ENCODE measurements at places on chromosomes 6 and 20.

DNA sequence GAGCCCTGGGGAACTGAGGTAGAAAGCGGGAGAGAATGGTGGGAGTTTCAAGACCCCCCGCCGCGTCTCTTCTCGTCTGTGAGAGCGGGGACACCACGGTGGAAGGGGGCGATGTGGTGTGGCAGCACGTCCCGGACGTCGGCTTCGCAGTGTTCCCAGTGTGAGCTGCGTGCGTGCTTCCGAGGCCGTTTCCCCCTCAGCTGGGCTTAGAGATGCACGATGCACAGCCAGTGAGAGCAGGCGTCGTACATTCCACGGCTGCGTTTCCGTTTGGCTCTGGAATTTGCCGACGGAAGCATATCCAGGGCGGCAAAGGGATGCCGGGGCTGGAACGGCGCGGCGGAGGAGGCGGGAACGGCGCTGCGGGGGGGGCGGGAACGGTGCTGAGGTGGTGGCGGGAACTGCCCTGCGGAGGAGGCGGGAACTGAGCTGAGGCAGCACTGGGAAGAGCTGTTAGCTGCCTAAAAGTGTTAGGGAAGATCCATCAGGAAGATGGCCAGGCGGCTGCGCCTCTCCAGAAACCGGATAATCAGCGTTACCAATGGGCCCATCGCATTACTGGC lies 37.7 kb downstream of the KIF25 start:
- DNase-seq, result peak; percentile 72

- DNase-seq, result no peak
Measured at GRCh38 chr6:146884728-146885127, 286.0 kb downstream of the ADGB start.

DNA sequence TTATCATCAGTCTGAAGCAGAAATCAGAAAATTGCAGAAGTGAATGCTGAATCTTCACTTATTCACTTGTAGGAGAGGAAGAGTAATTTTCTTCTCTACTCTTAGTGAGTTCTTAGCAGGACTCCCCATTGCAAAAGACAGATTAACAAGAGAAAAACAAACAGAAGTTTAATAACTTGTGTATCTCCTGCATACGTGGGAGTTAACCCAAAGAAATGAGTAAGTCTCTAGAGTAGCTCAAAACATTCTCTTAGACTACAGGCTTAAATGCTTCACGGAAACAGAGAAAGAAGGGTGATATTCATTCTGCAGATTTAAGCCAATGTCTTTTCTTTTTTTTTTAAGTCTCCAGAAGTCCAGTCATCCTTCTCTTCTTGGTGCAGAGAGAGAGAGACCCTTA lies 97.9 kb upstream of the TMEM181 start:
- DNase-seq, result no peak

DNA sequence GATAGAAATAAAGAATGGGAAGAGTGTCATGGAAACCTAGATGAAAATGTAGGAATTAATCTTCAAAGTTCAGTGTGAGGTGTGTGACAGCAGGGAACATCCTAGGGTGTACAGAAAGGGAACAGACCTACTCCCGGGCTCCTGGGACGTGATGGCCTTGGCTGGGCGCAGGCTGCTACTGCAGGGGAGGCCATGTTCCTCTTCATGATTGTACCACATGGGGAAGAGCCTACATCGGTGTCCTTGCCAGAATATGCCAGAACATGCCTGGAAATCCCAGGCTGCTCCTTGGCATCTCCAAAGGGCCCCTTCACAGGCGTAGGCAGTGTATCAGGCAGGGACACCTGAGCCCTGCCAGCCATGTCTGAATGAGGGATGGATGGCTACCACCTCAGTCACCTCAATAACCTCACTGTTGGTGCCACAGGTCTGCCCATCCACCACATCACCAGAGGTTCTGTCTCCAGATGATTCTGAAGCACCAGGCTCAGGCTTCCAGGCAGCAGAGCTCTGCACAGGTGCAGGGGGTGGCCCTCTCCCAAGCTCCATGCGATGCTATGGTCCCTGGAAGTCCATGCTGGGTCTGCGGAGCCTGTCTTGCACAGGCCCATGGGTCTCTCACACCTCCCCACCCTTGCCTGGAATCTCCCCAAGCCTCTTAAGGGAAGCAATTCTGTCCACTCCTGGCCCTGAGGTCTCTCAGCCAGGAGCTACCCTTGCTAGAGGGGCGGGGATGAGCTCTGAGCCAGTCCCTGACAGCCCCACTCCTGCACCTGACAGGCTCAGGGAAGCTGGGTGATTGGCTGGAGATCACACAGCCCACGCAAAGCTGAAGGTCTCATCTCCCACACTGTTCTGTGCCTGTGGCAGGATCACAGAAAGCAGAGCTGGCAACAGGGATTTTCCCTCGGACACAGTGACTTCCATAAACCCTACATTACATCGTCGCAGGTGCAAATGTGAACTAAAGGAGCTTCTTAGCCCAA lies 20.2 kb downstream of the RAMACL start:
- DNase-seq, result no peak

GRCh38 chr6:99011151-99011550 lies 63.4 kb upstream of the FBXL4 start:
- no peak for DNase-seq

GRCh38 chr6:135173242-135173988 lies 7.7 kb upstream of the MYB start:
- DNase-seq, result no peak

DNA sequence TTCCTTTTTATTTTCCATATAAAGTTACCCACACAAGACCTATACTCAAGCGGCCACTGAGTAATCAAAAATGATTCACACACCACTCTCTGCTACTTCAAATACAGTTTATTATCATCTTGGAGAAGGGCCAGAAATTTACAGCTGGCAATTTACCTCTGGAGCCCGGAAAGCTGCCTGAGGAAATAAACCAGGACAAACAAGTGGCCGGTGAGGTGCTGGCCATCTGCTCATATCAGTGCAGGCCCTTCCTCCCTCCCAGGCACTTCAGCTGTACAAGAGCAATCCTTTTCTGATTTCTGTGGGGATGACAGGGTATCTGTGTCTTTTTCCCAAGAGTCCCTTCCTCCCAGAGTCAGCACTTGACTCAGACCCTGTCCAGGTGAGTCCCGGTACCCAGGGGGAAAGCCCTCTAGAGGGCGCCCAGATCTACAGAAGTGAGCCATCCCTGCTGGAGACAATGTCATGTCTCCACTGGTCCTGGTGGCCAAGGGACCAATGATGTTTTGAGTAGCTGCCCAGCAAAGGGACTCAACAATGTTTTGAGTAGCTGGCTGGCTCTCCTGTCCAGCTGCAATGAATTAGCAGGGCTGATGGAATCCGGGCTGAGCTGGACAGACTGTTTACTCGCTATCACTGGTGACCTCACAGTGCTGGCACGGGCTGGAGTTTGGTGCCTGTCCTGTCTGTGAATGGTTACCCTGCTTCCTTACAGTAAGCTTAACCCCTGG lies 23.6 kb downstream of the LRP11 start:
- DNase-seq, result peak; percentile 93

DNA sequence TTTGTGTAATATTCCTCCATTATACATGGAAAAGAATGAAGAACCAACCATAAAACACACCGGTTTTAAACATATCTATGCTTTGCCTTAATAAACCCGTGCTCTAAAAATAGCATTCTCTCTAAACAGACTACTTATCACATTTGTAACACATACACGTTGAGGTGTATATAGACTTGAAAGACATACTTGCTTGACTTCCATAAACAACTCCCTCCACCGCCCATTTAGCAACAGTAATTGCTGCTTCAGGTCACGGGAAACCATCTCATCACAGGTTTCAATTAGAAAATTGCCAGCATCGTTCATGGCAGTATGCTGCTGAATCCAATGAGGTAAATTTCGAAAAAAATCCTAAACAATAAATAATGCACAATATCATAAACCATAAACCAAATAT lies 174.0 kb downstream of the SYNE1 start:
- no peak for DNase-seq

- DNase-seq, result no peak
Measured at GRCh38 chr6:3962291-3963280, 113.4 kb downstream of the FAM50B start.

DNA sequence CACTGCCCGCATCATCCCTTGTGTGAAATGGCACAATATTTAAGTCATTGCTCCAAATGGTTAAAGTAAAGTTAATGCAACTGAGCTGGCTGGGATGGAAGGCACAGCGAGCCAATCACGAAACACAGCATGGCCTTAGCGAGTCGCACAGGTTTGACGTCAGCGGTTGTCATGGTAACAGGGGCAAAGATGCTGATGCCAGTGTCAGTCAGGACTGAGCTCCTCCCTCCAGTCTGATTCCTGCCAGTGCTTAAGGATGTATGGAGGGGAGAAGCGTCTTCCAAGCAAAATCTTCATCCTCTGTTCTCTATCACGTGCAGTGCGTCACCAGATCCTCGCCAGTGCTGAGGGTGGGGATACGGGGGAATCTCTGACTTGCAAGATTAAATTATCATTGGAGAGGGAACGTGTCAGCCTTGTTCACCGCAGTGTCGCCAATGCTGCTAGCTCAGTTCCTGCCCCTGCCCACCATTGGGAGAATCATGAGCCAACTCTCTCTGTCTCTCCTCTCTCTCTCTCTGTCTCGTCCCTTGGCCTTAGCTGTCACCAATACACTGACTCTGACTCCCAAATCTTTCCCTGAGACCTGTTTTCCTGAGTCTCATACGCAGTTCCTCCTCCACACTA lies 24.5 kb downstream of the TSPYL4 start:
- peak; percentile 89 for DNase-seq

GRCh38 chr6:160118620-160119229 lies 2.9 kb upstream of the SLC22A1 start:
- DNase-seq, result no peak

GRCh38 chr6:5085648-5086293 lies 630 bp downstream of the PPP1R3G start:
- peak; percentile 50 for DNase-seq

DNA sequence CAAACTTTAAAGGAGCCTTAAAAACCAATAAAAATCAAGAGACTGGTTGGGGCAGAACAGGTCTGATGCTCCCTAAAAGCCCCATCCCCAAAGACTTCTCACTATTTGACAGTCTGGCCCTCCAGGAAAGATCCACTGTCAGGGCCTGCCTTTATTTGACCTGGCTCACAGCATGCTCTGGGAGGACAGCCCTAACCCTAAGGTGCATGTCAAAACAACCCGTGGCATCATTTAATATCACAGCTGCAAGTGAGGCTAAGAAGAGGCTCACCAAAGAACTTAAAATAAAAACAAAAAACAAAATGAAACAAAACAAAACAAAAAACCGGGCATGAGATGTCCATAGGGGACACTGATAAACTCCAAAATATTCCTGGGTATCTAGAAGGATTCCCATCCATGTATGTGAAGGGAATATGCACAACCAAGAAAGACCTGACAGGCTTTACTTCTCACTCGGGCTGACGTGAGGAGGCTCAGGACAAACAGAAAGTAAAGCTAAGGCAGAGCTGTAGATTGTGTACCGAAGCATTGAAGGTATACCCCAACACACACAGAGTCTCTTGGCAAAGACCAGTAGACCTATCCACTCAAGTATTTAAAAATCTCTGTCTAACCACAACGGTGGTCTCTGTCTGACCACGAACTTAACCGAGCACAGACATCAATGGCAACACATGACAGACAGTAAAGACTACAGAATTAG lies 57.3 kb downstream of the AHI1 start:
- DNase-seq, result no peak

DNA sequence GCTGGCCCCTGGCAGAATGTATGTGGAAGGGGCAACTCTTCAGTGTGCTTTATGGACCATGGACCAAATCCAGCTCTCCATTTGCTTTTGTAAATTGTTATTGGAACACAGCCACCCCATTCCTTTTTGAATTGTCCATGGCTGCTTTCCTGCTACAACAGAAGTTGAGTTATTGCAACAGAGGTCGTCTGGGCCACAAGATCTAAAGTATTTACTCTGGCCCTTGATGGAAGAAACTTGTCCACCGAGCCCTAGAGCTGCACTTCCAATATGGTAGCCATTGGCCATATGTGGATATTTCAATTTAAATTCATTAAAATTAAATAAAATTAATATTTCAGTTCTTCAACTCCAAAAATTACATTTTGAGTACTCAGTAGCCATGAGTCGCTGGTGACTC lies 543.5 kb downstream of the PTPRT start:
- no peak for DNase-seq

DNA sequence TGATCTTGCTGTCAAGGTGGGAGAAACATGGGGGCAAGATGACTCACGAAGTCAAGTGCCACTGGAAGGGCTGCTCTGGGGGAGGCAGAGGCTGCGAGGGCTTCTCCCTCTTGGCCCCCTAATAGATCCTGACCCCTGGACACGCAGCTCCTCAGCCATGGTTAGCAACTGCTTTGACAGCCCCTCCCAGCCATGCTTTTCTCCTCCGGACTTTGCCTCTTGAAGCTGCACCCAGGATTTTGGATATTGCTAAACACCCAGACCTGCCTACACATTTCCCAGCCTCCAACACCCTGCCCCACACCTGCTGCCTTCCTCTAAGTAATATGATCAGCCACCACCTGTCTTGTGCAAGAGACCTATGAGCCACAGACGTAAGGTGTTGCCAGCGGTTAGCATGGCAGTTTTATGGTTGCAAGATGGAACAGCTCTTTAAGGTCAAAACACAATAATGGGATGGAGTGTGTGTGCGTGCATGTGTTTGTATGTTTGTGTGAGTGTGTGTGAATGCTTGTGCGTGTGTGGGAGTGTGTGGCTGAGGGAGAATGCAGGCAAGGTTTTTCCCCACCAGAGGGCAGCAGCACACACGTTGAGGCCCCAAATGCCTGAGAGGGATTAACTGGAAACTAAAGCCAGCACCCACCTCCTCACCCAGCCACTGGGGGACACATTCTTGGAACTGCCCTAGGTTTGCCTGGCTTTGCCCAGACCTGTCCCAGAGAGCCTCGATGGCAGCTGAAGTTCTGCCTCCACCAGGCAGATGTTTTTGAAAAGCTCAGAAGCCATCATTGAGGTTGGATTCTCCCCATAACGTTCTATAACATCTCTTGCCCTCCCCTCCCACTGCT lies 2.5 kb downstream of the IP6K3 start:
- DNase-seq, result peak; percentile 59

DNA sequence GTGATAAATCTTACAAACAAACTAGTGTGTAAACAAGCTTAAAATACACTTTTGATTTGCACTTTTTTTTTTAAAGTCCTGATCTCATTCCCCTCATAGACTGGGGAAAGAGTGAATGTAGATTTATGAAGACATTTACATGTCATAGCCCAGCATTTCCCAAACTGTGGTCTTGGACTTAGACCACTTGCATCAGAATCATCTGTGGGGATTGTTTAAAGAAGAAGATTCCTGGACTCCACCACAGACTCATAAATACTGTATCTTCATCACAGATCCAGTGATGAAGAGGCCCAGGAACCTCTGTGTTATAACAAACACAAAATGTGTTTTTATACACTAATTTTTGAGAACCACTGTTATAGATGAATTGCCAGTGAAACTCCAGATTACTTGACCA lies 99.5 kb downstream of the KCNQ5 start:
- DNase-seq, result no peak

DNA sequence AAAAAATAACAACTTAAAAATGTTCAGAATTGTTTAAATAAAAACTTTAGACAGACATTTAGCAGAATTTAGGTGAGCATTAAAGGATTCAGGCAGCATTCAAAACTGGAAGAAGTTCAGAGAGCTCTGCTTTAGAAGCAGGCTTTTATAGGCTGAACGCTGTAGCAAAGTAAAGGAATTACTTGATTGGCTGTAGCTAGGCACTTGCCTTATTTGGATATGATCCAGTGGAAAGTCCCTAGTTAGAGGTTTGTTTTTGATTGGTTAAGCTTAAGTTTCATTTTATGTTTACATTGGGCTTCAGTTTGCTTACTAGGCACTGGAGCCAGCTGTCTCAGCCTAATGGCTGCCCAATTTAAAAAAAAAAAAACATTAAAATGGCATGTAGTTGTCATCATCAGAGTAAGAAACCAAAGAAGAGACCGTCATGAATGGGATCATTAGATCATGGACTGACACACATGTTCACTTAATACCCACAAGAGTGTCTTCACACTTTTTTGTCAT lies 65.1 kb downstream of the CBFA2T2 start:
- DNase-seq, result no peak
